Activated CD4-positive, alpha-beta T cell treated with anti-CD3 and anti-CD28 coated beads, Interleukin-2, amount 50 U/mL, for 16 hours (primary cell): ENCODE measurements at places on chromosomes 7 and 10.

- DNase-seq: no peak
These were observed 7.6 kb downstream of the WNT8B start for GRCh38 chr10:100470367-100470766.

GRCh38 chr7:30813466-30813865 is 42.2 kb downstream of the MINDY4 start:
- DNase-seq: no peak

DNA sequence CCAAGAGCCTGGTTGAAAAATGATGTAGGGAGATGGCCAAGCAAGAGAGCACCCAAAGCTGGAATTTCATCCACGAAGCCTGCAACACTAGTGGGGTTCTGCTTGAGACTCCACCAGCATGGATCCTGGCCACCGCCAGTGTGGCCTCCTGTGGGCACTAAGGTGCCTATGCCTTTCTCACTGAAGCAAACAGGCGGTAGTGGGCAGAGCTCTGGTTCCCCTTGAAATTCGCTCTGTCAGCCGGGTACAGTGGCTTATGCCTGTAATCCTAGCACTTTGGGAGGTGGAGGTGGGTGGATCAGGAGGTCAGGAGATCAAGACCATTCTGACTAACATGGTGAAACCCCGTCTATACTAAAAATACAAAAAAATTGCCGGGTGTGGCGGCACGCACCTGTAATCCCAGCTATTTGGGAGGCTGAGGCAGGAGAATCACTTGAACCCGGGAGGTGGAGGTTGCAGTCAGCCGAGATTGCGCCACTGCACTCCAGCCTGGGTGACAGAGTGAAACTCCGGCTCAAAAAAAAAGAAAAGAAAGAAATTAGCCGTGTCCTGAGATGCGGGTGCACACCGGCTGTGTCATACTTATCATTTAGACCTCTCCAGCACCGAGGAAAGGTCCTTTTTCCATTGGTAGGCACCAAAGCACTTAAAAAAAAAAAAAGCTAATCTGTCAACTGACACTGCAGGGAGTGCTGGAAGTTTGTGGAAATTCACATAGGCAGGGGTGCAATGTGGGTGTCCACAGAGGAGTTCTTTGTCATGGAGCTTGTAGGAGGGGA is 28.3 kb downstream of the CCM2 start:
- no peak for DNase-seq

DNA sequence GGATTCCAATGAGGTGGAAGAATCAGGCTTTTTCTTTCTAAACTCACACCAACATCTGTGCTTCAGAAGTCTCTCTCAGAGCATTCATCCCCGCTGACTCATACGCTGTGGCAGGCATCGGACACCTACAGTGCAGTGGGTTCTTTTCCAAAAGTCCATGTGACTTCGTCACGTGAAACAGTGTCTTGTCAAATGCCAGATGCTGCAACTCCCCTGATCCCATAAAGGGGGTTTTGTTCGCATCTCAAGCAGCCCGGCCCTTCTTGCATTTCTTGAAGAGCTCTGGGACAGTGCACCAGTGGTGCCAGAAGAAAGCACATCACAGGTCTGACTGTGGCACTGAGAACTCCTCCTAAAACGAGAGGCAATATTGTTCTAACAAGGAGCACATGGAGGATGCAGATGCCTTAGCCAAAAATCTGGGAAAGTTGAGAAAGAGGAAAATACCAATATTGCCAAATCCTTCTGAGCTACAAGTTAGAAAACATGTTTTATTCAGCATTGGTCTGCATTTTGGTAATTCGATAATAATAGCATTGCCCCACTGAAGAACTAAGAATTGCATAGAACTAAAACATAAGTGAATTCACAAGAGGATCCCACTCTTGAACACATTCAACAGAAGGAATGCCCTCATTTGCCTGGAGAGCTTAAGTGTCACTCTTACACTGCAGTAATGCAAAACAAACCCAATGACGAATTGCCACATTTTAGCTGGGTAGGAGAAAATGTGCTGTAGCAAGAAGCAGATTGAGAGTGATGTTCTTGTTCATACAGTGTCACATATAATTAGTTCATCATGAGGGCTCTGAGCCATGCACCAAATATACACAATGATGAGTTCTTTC is 204.4 kb downstream of the CXCL12 start:
- DNase-seq: no peak

GRCh38 chr10:93742633-93743349 is 14.9 kb upstream of the LGI1 start:
- no peak for DNase-seq
